Activated T-cell treated with anti-CD3 and anti-CD28 coated beads, Interleukin-2, amount 50 U/mL, for 72 hours (primary cell): ENCODE measurements at places on chromosomes 16 and 17. TPM values are rescaled to one million over a fixed set of nuclear protein-coding genes. Genes with fewer than 3 reads are reported as not detected.

LRRC75A gene
- total RNA-seq: 3.4 TPM

DNA sequence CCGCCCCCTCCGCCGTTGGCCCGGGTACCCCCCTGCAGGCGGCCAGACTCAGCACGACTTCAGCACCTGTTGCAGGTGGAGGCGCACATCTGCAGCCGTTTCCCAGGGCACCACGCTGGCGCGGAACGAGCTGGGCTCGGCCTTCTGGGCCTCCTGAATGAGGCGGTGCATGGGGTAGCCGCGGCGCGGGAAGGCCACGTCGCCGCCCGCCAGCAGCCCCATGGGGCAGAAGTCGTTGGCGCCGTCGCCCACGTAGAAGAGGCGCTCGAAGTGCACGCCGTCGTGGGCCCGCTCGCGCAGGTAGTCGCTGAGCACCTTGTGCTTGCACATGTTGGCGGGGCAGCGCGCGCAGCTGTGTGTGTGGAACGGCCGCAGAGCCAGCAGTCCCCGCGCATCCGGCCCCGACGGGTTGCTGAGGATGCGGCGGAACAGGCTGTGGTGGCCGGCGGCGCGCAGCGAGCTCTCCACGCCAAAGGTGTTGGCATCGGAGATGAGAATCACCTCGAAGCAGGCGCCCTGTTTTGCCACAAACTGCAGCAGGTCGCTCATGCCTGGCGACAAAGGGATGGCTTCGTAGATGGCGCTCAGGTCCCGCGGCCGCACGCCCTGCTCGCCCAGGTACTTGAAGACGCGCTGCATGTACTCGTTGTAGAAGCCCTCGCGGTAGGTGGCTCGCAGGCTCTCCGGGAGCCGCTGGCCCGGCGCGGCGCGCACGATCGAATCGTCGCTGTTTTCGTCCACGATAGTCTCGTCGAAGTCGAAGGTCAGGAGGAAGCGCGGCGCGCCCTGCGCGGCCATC, 6.2 kb downstream of the PHOSPHO1 start:
- DNase-seq: peak; percentile 61

DNA sequence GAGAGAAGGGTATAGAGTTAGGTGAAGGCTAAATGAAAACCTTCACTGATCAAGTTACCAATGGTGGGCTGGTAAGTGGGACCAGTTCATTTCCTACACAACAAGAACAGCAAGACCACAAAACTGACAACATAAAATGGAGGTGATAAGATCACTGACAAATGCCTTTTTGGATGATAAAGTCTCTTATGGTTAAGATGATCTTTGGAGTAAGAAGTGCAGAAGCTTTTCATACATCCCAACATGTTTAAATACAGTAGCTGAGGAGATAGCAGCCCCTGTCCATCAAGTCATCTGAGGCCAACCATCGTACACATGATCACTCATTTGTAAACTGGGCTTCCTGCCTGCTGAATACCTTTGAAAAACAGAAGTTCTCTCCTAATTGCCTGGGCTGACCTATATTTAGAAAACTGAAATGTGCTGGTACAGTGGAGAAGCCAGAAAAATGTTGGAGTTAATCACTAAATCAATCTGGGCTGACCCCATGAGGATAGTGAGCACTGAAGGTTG, 259.0 kb upstream of the ZFHX3 start:
- DNase-seq: no peak

DNA sequence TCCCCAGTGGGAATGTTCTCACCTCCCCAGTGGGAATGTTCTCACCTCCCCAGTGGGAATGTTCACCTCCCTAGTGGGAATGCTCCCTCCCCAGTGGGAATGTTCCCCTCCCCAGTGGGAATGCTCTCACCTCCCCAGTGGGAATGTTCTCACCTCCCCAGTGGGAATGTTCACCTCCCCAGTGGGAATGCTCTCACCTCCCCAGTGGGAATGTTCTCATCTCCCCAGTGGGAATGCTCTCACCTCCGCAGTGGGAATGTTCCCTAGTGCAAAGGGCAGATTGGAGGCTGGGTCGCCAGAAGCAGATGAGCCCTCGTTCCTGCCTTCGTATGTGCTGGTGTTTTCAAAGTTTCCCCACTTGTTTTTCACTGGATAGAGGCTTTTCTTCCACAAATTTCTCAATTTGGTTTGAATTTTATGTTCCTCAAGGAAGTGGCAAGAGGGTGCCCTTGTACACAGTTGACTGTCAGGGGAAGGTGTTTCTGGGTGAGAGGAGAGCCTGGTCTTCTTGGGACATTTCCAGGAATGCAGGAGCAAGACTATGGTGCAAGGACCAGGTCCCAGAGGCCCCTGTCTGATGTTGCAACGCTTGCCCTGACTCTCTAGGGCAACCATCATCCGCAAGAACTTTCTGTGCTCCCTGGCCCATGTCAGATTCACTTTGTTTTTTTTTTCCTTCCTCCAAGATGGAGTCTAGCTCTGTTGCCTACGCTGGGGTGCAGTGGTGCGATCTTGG, 34.0 kb downstream of the TRARG1 start:
- DNase-seq: no peak

CCL14 gene
- not detected for total RNA-seq

KRTAP4-6 gene
- total RNA-seq: not detected

DNA sequence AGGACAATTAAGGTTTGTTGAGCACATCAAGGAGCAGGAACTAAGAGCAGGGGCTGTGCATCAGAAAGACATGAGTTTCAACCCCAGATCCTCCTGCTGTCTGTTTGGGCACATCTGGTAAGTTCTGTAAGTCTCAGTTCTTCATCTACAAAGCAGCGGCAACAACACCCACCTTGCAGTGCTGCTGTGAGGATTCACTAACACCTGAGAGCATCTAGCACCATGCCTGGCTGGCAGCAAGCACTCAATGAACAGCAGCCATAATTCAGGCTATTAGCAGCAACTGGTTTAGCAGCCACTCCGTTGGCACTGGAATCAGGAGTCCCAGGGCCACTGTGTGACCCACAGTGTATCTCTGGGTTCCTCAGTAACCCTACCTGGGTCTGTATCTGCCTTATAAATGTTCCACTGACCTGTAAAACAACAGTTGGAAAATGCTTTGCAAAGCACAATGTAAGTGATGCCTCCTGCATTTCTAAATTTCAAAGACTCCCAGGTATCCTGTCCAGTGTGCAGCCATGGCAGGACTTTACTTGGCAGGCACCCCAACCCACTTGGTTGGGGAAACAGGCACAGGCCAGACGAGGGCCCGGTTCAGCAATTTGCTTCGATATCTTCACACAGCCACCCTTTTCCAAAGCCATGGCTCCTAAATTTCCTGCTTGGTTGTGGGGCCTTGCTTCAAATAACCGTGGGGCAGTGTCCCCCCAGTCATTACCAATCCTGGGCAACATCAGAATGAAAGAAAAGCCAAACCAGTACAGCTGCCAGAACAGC, 4.2 kb downstream of the ST3GAL2 start:
- DNase-seq: no peak

DNA sequence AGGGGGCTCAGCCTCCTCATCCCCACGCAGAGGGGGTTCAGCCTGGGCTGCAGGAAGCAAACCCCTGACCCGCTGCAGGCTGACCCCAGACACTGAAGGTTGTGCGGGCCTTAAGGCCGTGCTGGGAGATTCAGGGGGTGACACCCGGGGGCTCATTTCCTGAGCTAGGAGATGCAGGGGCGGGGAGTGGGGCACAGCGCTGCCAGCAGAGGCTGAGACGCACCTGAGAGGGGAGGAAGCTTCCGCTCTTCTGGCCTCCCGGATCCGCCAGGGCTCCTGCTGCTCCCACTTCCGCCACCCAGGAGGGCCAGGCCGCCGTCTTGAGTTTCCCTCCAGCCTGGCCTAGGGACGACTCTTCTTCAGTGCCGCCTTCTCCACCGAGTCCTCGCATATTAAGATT, 173.2 kb upstream of the FOXF1 start:
- no peak for DNase-seq

GRCh38 chr16:87056551-87056950, 260.6 kb downstream of the C16orf95 start:
- DNase-seq: no peak

DNA sequence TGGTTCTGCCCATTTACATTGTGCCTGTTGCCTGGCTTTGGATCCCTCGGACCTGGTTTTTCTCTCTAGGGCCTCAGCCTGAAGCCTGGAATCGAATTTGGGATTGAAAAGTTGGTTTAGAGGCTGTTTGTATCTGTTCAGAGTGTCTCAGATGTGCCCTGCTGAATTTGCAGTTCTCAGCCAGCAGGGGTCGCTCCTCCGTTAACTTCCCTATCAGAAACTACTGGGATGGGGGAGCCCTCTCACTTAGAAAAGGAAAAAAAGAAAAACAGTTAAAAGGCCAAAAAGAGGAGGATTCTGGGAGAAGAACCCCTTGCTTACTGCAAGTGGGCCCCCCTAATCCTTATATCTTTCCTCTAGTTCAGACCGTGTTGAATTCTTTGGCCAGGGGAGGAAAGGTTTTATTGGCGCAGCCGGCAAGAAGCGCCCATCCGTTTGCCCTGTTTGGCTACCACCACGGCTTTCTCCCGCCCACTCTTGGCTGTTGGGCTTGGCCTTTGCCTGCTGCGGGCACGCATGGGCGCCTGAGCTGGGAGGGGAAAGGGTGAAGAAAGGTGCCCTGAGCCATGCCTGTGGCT, 8.7 kb downstream of the FZD2 start:
- no peak for DNase-seq

DNA sequence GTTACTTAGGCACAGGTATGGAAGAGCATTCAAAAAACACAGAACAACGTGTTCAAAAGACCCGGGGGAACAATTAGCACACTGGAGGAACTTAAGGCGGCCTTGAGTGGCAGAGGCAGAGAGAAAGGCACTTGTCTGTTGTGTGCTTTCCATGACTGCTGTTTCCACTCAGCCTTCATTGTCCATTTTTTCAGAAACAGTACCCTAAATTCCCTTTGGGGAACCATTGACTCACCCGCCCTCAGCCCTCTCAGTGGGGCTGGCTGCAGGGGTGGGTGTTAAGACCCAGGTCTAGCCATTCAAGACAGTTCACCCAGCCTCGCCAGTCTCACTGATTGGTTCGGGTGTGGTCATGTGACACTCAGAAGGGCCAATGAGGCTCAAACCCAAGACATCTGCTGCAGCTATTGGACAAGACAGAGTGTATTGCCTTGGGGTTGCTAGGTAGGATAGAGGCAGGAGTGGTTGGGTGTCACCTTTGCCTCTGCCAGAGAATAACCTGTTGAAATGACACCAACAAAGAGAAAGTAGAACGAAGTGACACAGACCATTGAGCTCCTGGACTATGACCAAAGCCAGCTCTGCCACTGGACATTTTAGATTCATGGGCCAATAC, 19.6 kb upstream of the CEP20 start:
- peak; percentile 32 for DNase-seq

SLC6A2 gene
- total RNA-seq: not detected

HEXIM1 gene
- 63.3 TPM for total RNA-seq

DNA sequence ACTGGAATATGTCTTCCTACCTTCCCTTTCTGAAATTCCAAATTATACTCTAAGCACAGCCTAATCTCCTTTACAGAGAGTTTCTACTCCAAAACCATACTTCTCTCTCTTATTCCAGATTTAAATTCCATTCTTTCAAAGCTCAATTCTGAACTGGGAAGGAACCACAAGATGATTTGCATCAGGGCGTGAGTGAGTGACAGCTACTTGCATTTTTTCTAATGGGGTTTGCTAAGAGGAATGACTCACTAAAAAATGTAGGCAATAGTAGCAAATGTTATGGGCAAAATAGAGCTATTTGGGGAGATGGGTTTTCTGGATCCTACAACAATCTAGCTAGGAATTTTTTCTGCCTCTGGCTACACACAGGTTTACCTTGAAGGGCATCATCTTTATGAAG, 244.6 kb upstream of the PSMD7 start:
- no peak for DNase-seq
